Mammary epithelial cell (primary cell): ENCODE measurements at places on chromosomes 2 and 18.

DNA sequence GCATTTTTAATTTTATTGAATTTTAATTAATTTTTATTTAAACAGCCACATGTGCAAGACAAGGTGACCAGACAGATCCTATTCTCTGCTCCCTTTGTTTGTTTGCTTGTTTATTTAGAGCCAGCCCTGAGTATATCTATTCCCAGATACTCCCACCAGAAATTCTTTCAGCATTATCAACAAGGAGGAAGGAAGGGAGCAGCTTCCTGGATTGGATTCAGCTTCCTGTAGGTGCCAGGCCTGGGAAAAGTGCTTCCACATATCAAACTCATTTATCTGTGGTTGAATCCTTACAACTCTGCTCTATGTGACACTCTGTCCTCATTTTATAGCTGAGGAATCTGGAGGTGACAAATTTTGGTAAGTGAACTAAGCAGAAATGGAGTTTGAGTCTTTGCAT, 60.5 kb upstream of the KLF7 start:
- DNase-seq = no peak

DNA sequence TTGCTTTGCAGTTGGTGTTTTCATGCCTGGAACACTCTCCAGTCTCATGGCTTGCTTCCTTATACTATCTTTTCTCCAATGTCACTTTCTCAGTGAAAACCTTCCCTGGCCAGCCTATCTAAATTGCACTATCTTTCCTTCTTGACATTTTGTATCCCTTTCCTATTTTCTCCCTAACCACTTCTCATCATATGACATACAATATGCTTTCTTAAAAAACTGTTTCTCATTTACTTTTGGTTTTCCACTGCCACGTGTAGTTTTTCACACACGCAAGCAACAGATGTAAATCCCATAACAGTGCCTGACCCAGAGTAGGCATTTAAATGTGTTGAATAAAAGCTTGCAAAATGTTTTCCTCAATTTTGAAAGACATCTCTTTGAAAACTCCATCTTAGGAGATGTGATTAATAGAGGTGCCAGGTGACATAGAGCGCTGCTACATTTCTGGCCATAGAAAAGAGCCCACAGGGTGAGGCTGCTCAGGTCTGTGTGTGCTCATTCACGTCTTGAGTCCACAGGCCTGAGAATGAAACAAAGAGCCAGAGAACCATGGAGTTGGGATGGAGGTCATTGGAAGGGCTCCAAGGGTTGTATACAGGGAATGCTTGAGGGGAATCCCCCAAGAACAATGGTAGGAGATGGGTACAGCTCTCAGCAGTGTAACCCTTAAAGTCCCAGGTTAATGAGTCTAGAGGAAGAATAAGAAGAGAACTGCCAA, 12.7 kb downstream of the ZNF24 start:
- no peak for DNase-seq

- DNase-seq = no peak
These were observed 590.3 kb downstream of the BCL11A start for GRCh38 chr2:59963157-59963556.

DNA sequence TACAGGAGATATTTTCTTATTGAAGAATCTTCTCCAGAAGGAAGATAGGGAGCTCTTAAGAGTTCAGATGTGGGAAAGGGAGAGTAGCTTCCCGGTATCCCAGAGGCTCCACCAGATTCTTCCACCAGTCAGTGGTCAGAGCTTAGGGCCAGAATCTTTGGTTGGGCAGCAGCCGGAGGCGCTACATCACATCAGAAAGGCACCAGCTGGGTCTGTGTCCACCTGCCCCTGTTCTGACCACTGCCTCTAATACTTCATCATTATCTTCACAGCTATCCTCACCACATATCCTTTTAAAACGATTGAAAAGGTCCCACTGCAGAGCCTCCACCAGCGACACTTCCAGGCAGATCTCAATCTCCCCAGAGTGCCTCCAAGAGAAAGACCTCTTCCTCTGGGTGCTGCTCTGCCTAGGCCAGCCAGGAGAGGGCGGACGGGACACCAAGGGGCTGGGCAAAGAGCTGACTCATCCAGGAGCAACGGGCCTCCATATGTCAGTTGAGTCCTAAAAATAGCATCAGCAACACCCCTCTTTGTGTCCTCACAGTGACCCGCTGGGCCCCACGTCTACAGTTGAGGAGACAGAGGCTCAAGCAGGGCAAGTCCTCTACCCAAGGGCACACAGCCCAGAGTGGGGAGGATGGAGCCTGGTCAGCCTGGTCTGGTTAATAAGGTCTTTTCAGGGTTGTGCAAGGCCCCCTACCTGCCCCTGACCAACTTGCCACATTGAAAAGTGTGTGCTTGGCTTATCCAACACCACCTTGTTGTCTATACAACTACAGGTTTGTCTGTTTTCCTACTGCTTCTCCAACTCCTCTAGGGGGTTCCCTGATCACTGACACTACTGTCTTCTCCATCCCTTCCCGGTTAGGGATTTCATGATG, 81.2 kb downstream of the ADD2 start:
- peak; percentile 30 for DNase-seq

DNA sequence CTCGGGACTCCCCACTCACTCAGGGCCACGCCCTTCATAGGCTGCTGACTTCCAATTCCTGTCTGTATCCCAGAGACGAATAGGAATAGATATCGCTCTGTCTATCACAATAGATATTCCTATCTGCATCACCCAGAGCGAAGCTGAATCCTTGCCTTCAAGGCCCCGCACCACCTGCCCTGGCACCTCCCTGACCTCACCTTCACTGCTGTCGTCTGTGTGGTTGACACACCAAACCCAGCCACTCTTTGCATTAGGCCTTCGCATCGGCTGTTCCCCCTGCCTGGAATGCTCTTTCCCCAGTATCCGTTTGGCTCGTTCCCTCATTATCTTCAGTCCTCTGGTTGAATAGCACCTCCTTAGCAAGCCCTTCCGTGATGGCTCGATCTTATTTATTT, 43.5 kb downstream of the ATOH8 start:
- no peak for DNase-seq

DNA sequence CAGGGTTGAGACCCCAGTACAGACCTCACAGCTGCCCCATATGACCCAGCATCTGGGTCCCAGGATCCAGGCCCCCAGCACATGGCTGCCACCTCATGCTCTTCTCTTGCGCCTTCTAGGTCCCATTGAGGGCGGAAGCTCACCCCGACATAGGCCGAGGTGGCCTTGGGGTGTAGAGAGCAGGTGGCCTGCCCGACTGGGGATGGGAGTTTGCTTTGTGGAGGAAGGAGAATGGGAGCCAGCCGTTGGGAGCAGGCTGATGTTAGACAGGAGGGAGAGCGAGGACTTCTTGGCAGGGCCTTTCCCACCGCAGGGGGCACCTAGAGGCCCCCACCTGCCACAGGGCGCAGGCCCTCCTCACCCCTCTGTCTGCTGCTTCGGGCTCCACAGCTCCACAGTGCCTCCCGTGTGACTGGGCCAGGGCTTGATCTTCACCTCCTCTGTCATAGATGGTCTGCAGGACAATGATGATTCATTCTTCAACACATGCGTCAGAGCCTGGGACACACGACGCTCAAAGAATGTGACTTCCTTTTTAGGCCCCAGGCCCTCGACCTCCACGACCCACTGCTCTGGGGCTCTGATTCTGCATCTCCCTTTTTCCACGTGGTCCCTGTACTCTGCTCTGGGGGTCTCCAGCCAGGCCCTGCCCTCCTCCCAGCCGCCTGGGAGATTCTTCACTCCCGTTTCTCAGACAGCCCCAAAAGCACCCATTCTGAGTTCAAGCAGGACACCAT, 86.6 kb upstream of the ODC1 start:
- no peak for DNase-seq

GRCh38 chr2:143477714-143478443, 348.7 kb downstream of the ARHGAP15 start:
- no peak for DNase-seq

DNA sequence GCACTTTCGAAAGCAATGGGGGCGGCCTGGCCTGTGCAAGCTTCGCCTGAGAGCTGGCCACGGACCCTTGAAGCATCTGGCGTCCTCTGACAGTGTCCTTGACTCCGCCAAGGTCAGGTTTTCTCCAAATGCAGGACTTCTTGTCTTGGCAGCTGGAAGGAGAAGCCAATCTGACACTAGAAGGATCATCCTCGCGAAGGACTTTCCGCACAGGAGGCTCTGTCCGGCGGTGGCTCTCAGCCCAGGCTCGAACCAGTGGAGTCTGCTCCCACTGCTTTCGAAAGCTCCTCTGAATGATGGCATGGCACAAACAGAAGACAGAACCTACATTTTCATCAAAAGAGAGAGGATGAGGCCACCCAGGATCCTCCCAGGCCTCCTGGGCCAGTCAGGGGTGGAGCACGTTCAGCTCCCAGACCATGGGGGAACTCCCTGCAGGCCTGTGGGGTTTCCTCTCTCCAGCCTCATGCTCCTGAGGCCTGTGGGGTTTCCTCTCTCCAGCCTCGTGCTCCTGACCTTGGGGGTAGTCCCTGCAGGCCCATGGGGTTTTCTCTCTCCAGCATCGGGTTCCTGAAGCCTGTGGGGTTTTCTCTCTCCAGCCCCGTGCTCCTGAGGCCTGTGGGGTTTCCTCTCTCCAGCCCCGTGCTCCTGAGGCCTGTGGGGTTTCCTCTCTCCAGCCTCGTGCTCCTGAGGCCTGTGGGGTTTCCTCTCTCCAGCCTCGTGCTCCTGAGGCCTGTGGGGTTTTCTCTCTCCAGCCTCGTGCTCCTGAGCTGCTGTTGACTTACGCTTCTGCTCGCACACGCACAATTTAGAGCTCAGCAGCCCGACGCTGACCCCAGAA, 396.5 kb upstream of the SALL3 start:
- no peak for DNase-seq

GRCh38 chr2:196219671-196220070, 48.3 kb upstream of the STK17B start:
- no peak for DNase-seq

- peak; percentile 47 for DNase-seq
These were observed 3.6 kb upstream of the ARL4C start for GRCh38 chr2:234500394-234501006.

DNA sequence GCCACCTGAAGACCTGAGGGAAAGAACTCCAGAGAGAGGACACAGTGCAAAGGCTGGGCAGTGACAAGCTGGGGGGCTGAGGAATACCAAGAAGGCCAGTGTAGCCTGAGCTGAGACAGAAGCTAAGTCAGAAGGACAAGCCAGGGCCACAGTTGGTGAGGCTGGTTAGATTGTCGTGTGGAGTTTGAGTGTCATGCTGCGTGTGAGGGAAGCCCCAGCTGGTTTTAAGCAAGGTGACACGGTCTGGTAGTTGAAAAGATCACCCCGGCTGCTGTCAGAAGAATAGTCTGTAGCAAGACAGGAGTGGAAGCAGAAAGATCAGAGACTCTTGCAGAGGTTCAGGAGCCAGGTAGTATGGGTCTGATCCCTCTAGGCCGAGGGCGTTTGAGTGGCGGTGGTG, 50.6 kb upstream of the RMDN2 start:
- DNase-seq = no peak

- no peak for DNase-seq
These were observed 42.2 kb downstream of the LPIN1 start for GRCh38 chr2:11788461-11789124.

- DNase-seq = peak; percentile 63
These were observed 40.3 kb downstream of the LHCGR start for GRCh38 chr2:48715042-48715899.

DNA sequence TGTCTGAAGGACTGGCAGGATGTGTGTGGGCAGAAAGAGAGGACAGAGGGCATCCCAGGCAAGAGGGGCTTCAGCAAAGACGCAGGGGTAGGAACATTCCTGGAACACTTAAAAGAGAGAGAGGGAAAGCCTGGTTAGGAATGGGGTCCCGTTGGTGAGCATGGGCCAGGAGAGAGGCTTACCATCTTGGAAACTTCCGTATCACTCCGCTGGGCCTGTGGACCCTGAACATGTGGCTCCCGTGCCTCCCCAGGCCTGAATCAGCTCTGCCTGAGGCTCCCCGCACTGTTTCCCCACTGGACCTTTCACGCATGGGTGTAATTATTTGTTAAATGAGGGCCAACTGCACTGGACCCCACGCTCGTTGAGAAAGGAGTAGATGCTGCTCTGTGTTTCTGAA, 191.1 kb upstream of the GLI2 start:
- DNase-seq = no peak

GRCh38 chr2:141703501-141703900, 427.3 kb downstream of the LRP1B start:
- DNase-seq = no peak

DNA sequence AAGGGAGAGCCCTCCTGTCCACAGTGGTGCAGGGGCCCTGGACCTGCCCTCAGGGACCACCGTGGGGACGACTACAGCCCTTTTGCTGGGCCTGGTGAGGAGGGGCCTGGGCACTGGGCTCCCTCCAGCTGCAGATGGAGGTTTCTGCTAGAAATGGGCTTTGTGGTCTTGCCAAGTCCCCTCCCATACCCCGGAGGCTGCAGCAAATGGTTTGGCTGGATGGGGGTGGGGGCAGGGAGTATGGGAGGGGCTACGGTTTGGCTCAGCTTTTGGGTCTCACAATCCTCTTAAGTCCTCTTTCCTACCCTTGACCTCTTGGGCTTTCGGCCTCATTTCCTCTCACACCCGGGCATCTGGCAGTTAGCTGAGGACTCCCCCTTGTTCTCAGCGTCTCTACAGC, 21.7 kb downstream of the TET3 start:
- DNase-seq = no peak

- peak; percentile 90 for DNase-seq
These were observed 70.4 kb upstream of the CYP1B1 start for GRCh38 chr2:38146275-38146906.

DNA sequence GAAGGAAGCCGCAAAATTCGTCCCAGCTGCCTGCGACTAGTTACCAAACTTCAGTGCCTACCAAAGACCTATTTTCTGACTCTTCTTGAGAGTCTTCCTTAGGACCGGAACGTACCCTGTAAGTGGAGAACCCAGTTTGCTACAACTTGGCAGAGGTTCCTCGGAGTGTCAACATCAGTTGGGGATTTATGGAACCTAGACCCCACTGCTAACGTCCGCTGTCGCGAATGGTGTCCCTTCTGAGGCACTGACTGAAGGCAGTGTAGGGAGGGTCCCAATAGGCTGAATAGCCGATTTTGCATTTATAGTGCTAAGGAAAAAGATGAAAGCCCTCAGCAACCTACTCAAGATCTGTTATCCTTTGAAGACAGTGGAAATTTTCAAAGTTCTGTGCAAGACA, 568 bp upstream of the STK17B start:
- DNase-seq = peak; percentile 11

DNA sequence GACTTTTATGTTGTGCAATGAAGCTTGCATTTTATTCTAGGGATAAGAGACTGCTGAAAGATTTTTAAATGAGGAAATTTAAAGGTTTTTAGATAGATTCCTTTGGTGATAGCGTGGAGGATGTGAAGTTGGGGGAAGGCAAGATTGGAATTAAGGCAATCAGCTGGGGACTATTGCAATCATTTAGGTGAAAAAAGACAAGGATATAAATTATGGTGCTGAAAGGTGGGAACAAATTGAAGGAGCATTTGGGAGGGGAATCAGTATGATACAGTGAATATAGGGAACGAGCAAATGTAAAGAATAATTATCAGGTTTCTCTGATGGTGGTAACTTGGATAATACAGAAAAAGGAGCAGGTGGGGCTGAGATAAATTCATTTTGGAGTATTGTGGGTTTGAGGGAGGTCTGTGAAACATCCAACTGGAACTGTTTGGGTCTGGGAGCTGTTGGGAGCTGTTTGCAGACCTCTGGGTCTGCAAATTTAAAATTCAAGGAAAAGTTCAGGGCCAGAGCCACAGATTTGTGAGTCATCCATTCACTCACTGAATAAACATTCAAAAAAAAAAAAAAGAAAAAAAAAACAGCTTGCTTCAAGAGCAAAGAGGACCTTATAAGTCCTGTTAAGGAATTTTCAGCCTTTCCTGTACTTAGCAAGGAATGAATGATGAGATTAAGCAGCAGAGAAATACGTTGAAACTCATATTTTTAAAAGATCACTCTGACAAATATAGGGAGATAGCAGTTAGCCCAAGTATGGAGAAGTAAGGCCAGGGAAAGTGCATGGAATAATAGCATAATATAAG, 257.5 kb upstream of the FN1 start:
- peak; percentile 68 for DNase-seq
